Heart right ventricle (tissue), 16 donors: ENCODE measurements at places on chromosomes 6 and 20. TPM values are rescaled to one million over a fixed set of nuclear protein-coding genes. Genes with fewer than 3 reads are reported as not detected.

The CENPQ gene
- 4.4 TPM for total RNA-seq

The POPDC3 gene
- total RNA-seq: 46.2 TPM

The PPP1R14C gene
- total RNA-seq: 145 TPM

The CTCFL gene
- total RNA-seq: not detected

The DTNBP1 gene
- 17.8 TPM for total RNA-seq

The THBS2 gene
- total RNA-seq: 9.9 TPM

The MAFB gene
- total RNA-seq: 12.4 TPM

The KCNK5 gene
- total RNA-seq: 0.25 TPM

The FNDC1 gene
- 3.4 TPM for total RNA-seq

The SRMS gene
- not detected for total RNA-seq

The TMEM170B gene
- 4.0 TPM for total RNA-seq

The MLIP gene
- total RNA-seq: 480 TPM

The SLC22A3 gene
- total RNA-seq: 0.26 TPM

The WFDC12 gene
- not detected for total RNA-seq

The RBPJL gene
- total RNA-seq: not detected

The ZNF391 gene
- 1.4 TPM for total RNA-seq

- H3K27ac ChIP-seq: no peak overlapping the region
- H3K4me1 ChIP-seq: peaks cover 20% of the 10 kb centered on the region
- H3K4me3 ChIP-seq: no peak overlapping the region
- H3K36me3 ChIP-seq: peaks cover 81% of the 10 kb centered on the region
- no peak for DNase-seq
Measured at GRCh38 chr20:62266340-62266739, 28.0 kb downstream of the OSBPL2 start.

DNA sequence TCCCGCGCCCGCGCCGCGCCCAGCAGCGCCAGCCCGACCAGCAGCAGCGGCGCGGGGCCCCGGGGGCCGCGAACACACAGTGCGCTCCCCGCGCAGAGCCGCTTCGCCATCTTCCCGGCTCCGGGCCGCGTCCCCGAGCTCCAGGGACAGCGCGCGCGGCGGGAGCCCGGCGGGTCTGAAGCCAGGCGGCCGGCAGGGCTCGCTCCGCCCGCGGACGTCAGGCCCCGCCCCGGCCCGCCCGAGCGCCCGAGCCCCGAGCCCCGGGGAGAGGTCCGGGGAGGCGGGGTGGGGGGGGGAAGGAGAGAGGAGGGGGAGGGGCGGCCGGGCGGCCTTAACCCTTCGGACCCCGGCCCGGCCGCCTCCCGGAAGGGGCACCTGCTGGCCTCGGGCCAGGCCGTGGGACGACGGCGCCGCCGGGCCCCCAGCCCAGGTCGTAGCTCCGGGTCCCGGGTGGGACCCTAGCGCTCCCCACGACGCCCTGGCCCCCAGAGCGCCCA, at the start of gene LAMA5:
TSS of gene LAMA5 (minus strand) at position 177 of the 497 bp plus-strand sequence. CDS start at position 110, 67 bp downstream.
- no peaks in the 10 kb centered on the region for H3K27me3 ChIP-seq
- peaks cover 85% of the 10 kb centered on the region for H3K4me1 ChIP-seq
- peak within 1 kb of the TSS; percentile 93 for H3K4me3 ChIP-seq

DNA sequence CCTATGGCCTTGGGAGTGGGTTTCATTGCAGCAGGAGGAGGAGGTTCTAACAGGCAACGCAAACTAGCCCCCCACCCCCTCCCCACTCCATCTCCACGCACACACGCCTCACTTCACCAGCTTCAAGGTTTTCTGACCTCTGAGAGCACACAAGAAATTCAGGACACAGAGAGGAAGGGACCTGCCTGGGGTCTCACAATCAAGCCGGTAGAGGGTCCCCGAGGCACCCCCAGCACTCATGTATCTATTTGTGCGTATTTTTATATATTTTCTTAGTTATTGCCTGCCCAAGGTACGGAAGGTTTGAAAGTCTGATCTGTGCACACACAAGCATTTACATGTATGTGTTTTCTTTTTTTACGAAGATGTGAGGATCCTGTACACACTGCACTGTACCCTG, 16.9 kb downstream of the MDFI start:
- peaks cover 4% of the 10 kb centered on the region for H3K27me3 ChIP-seq
- H3K27ac ChIP-seq: no peak overlapping the region
- peaks cover 15% of the 10 kb centered on the region for H3K4me1 ChIP-seq
- no peak overlapping the region for H3K4me3 ChIP-seq

- no peaks in the 10 kb centered on the region for H3K36me3 ChIP-seq
- no peaks in the 10 kb centered on the region for H3K27me3 ChIP-seq
- H3K4me1 ChIP-seq: peaks cover 49% of the 10 kb centered on the region
- H3K27ac ChIP-seq: peak overlapping the region; percentile 97
Measured at GRCh38 chr6:63636518-63637021, 968 bp downstream of the PHF3 start.

DNA sequence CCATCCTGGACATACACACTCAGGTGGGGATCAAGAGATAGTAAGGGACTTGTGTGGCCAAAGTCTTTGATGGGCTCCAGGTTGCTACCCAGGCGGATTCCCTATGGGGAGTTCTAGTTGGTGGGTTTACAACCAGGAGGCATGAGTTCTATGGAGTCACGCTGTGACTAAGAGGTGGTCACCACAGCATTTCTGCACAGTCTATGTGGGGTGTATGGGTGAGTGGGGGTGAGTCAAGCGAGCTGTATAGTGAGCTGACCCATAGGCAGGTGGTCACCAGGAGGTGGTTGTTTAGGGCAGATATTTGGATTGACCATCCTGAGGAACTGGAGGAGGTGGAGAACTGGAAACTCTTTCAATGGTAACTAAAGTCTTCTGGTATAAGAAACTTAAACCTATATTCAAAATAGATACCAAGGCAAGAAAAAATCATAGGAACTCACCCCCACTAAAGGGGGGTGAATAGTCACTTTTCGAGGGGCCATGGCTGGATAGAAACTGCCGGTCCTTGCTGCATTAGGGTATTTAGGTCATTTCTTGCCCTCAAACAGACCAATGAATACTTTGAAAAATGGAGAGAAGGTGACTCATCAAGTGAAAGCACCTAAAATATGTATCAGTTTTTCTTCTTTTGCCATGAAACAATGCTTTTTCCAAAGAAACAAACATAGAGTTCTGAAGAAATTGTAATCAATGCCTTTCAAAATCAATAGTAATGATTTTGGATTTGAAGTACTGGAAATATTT, 84.3 kb upstream of the NRN1 start:
- no peaks in the 10 kb centered on the region for H3K36me3 ChIP-seq
- no peak overlapping the region for H3K4me3 ChIP-seq

GRCh38 chr6:5537132-5537531, 275.8 kb downstream of the FARS2 start:
- no peaks in the 10 kb centered on the region for H3K4me1 ChIP-seq
- no peaks in the 10 kb centered on the region for H3K36me3 ChIP-seq
- H3K27me3 ChIP-seq: no peaks in the 10 kb centered on the region
- no peak overlapping the region for H3K4me3 ChIP-seq
- H3K27ac ChIP-seq: no peak overlapping the region

DNA sequence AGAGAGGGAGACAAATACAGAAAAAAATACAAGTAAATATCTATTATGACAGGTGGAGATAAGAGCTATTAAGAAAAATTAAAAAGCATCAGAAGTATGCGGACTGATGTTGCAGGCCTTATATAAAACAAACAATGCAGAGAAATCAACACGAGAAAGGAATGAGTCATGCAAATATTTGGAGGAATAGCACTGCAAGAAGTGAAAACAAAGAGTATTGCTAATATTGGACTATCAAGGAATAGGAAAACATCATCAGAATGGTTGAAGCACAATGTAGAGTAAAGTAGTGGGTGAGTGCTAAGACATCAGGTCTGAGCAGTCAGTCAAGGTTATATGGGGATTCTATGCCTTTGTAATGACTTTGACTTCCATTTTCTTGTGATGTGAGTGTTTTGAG, 657.5 kb upstream of the GJE1 start:
- H3K4me3 ChIP-seq: no peak overlapping the region
- no peak for DNase-seq
- no peaks in the 10 kb centered on the region for H3K4me1 ChIP-seq

GRCh38 chr6:39432330-39433025, 110.0 kb upstream of the KCNK16 start:
- no peak overlapping the region for H3K4me3 ChIP-seq
- H3K27me3 ChIP-seq: no peaks in the 10 kb centered on the region
- no peak overlapping the region for H3K27ac ChIP-seq
- no peaks in the 10 kb centered on the region for H3K36me3 ChIP-seq
- DNase-seq: no peak

GRCh38 chr20:51037532-51038115, 14.7 kb upstream of the KCNG1 start:
- H3K36me3 ChIP-seq: no peaks in the 10 kb centered on the region
- no peak for DNase-seq
- H3K27ac ChIP-seq: no peak overlapping the region
- no peaks in the 10 kb centered on the region for H3K4me1 ChIP-seq
- no peak overlapping the region for H3K4me3 ChIP-seq
- H3K27me3 ChIP-seq: peaks cover 53% of the 10 kb centered on the region

GRCh38 chr20:40948465-40949267, 80.0 kb upstream of the TOP1 start:
- H3K27ac ChIP-seq: no peak overlapping the region
- H3K4me3 ChIP-seq: no peak overlapping the region
- DNase-seq: no peak
- H3K4me1 ChIP-seq: no peaks in the 10 kb centered on the region
- H3K27me3 ChIP-seq: peaks cover 16% of the 10 kb centered on the region

DNA sequence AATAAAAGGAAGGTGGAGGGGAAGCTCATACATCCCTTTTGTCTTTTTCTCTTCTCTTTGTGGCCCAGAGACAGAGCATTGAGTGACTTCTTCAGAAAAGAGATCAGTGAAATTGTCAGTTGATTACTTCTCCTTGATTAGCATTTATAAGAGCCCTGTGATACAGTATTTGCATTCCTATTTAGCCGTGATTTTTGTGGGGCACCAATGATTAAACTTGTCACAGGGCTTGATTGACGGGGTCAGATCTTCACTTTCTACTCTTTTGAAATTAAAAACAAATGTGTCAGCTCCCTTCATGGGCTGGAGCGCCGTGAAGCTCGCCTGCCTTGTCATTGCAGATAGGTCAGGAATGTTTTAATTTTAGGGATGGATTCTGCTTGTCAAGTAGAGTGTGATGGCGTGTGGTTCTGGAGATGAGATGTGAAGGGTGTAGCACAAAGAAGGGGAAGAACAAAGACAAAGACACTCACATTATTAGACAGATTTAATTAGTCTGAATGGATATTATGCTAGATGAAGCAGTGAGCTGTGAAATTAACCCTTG, 166.8 kb downstream of the ZNF217 start:
- no peak overlapping the region for H3K4me3 ChIP-seq
- DNase-seq: no peak
- H3K36me3 ChIP-seq: no peaks in the 10 kb centered on the region
- no peaks in the 10 kb centered on the region for H3K4me1 ChIP-seq
- no peaks in the 10 kb centered on the region for H3K27me3 ChIP-seq
- H3K27ac ChIP-seq: no peak overlapping the region

GRCh38 chr6:161444464-161444863, 170.6 kb upstream of the AGPAT4 start:
- peaks cover 3% of the 10 kb centered on the region for H3K4me1 ChIP-seq
- H3K27me3 ChIP-seq: no peaks in the 10 kb centered on the region
- no peak overlapping the region for H3K27ac ChIP-seq
- H3K4me3 ChIP-seq: no peak overlapping the region

DNA sequence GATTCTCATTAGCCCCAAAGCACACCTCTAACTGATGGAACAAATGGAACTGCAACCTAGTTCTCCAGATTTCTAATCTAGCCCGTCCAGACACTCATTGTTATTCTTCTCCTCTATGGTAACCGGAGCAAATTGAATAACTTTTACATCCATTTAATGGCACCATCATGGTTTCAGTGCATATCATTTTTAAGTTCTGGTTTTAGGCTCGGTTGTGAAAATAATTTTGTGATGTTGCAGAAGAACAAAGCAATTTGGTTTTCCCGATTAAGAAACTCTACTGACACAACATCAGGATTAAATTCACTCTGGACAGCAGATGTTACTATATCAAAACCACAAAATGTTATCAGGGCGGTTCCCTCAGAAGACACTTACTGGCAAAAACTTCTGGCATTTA, 42.5 kb upstream of the HBS1L start:
- no peak overlapping the region for H3K27ac ChIP-seq
- no peak overlapping the region for H3K4me3 ChIP-seq
- H3K36me3 ChIP-seq: no peaks in the 10 kb centered on the region

GRCh38 chr20:21862956-21863355, 157.5 kb downstream of the PAX1 start:
- no peaks in the 10 kb centered on the region for H3K4me1 ChIP-seq
- no peaks in the 10 kb centered on the region for H3K27me3 ChIP-seq
- no peak for DNase-seq
- H3K27ac ChIP-seq: no peak overlapping the region

DNA sequence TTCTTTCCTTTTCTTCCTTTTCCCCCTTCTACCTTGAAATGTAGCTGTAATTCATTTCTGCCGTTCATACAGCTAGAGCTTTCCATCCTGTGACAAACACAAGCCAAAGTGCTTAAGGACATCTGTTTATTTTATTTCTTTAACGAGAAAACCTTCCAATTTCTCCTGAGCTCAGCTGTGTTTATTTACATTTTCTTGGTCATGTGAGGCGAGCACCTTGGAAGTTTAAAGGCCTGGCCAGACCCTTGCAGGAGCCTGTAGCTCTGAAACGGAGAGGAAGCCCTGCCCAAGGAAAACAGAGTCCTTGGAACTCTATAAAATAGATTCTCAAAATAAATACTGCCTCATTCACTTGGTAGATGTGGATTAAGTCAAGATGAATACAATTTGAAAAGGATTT, 223.1 kb downstream of the EYA2 start:
- H3K27me3 ChIP-seq: no peaks in the 10 kb centered on the region
- no peak for DNase-seq

DNA sequence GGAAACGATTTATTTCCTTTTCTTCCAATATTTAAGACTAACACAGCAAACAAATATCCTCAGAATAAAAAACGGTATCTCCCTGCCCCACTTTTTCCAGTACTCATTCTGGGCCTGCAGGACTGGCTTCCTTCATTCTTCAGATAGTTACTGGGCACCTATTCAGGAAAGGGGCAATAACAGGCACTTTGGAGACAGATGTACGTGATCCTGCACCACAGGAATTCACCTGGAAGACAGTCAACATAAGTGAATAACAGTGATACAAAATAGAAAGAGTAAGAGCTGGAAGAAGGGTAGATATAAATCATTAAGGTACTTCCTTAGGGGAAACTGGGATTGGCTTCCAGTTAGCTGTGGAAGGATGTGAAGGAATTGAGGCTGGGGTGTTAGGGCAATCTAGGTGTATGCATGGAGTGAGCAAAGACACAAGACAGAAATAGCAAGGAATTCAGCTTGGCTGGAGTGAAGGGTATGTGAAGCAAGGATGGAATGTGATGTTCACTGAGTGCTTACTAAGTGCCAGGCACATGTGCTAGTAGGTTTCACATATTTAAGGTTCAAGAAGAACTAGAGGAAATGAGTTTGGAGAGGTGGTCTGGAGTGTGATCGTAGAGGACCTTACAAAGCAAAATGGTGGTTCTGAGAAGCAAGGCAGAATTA, 49.3 kb upstream of the FAM83C start:
- H3K27ac ChIP-seq: no peak overlapping the region
- H3K36me3 ChIP-seq: no peaks in the 10 kb centered on the region
- no peaks in the 10 kb centered on the region for H3K27me3 ChIP-seq
- H3K4me3 ChIP-seq: no peak overlapping the region
- DNase-seq: no peak
- H3K4me1 ChIP-seq: no peaks in the 10 kb centered on the region
